ENCODE measurements at places on chromosomes 6 and 20. TPM values are rescaled to one million over a fixed set of nuclear protein-coding genes. Genes with fewer than 3 reads are reported as not detected.

CDSN gene
- not detected for total RNA-seq

DNA sequence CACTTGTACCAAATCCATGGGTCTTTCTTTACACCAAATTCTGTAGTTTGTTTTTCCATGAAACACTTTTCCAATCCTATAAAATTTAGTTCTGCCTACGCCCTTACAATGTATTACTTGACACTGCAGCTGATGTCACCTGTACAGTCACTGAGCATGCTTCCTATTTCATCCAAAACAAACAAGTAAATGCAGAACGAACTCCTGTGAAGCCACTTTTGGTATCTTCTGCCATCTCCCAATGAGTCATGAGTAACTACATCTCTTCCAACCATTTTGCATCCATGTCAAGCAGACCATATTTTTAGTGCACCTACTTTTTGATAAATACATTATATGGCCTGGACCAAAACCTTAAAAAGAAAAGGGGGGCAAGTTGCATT is 42.4 kb downstream of the HDDC2 start:
- DNase-seq, result no peak

- no peak for DNase-seq
These were observed 25.8 kb upstream of the SLC16A10 start for GRCh38 chr6:111061508-111061907.

GRCh38 chr6:170021579-170021978 is 269.3 kb downstream of the DLL1 start:
- no peak for DNase-seq

DNA sequence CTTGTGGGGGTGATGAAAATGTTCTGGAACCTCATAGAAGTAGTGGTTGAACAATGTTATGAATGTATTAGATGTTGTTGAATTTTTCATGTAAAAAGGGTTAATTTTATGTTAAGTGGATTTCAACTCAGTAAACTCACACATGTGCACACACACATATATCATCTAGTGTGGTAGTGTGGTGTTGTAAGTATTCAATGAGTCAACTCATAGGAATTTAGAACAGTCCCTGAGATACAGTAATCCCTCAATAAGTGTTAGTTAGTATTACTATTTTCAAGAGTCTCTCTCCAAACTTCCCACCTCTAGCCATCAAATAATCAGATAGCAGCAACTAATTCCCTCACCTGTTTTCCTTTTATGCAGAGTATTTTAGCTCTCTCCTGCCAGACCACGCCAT is 563.1 kb upstream of the JARID2 start:
- no peak for DNase-seq

All from T-helper 17 cell (primary cell).